ENCODE measurements at places on chromosomes 16 and 17.
A peak's percentile ranks its signal among the peaks of the same experiment; 100 is the strongest.

- no peak for DNase-seq
Measured at GRCh38 chr16:81138831-81139557, 42.8 kb upstream of the GCSH start.

- DNase-seq, result no peak
Measured at GRCh38 chr17:42527932-42528331, 8.1 kb upstream of the NAGLU start.

DNA sequence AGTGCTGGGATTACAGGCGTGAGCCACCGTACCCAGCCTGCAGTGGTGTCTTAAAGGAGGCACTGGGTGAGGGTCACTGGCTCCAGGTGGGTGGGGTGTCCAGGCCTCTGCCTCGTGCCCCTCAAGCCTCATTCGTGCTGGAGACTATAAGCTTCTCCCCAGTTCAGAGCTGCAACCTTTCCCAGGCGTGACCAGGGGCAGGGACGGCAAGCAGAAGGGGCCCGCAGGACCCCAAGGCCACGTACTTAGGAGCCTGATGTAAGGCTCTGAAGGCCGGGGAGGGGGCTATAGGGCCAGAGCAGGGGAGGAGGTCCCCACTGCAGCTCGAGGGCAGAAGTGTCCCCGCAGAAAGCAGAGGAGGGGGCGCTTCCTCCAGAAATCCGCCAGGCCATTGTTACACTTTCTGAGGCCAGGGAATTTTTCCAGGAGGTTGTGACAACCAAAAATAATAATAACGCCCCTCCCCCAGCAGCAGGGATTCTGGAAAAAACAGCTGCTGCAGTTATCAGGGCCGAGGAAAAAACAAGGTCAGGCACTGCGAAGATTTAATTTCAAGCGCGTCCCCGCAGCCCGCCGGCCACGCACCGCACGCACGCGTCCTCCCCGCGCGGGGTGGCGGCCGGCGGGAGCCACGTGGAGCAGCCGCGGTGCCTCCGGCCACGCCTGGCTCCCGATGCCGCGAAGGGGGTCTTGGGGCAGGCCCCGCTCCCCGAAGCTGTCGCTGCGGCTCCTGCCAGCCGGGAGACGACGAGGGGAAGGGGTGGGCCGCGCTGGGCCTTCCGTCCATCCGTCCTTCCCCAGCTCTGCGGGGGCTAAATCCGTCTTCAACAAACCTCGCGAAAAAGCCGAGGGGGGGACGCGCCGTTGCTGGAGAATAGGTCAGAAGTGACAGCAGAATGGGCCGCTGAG, 45.8 kb upstream of the SLC38A10 start:
- no peak for DNase-seq

GRCh38 chr16:80973991-80974390, 32.7 kb downstream of the CMC2 start:
- DNase-seq, result no peak

- DNase-seq, result no peak
Measured at GRCh38 chr17:63267846-63268245, 178.3 kb downstream of the CYB561 start.

DNA sequence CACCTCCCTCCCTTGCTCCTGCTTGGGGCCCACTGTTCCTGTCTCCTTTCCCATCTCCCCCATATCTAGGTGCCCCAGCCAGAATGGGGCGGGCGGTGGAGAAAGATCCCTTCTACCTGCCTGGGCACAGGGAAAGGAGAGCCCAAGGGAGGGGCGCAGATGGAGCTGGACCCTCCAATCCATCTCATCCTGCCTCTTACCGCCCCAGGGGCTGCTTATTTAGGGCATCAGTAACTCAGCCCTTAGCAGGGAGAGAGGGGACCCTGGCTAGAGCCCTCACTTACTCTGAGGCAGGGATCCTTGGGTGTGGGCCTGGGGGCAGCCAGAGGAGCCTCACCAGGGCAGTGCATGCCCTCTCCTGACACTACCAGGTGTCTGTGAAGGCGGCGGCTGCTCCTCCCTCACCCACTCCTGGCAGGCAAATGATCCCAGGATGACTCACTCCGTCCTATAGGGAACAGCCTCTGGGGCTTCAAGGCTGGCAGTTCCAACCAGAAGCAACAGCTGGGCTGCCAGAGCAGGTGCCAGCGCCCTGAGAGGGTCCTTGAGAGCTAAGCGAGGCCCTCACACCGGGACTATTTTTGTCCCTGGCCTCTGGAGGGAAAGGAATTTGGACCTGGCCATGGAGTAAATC, 16.3 kb upstream of the BCAR1 start:
- DNase-seq, result no peak

- no peak for DNase-seq
Measured at GRCh38 chr16:2450535-2450934, 9.4 kb upstream of the TEDC2 start.

- no peak for DNase-seq
Measured at GRCh38 chr16:4980691-4981090, 22.6 kb downstream of the SEC14L5 start.

DNA sequence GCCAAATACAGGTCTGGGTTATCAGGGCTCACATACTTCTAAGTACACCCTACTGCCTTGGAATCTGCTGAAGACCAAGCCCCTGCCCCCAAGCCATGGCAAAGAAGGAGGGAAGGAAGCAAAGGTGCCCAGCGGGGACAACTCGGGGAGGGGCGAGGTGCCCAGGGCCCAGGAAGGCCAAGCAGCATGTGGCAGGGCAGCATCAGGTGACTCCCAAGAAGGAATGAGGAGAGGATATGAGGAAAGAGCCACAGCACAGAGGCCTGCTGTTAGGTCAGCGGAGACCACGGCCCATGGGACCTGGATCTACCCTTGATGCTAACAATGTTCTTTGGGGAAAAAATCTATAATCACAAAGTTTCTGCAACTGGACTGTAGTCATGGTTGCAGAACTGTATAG, 142.6 kb upstream of the CRHR1 start:
- DNase-seq, result no peak

DNA sequence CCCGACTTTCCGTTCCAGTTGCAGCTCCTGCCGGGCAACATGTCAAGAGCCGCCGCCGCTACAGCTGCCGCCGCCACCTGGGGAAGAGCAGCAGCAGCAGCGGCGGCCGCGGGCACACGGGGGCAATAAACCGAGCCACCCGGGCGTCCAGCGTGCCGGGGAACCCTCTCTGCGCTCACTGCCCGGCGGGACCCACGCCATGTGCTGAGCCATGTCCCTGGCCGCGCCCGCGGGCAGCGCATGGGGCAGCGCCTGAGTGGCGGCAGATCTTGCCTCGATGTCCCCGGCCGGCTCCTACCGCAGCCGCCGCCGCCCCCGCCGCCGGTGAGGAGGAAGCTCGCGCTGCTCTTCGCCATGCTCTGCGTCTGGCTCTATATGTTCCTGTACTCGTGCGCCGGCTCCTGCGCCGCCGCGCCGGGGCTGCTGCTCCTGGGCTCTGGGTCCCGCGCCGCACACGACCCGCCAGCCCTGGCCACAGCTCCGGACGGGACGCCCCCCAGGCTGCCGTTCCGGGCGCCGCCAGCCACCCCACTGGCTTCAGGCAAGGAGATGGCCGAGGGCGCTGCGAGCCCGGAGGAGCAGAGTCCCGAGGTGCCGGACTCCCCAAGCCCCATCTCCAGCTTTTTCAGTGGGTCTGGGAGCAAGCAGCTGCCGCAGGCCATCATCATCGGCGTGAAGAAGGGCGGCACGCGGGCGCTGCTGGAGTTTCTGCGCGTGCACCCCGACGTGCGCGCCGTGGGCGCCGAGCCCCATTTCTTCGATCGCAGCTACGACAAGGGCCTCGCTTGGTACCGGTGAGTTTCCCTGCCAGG, 604 bp downstream of the HS3ST3B1 start:
- DNase-seq, result no peak

GRCh38 chr17:45405250-45406086, 27.2 kb downstream of the ARHGAP27 start:
- no peak for DNase-seq

DNA sequence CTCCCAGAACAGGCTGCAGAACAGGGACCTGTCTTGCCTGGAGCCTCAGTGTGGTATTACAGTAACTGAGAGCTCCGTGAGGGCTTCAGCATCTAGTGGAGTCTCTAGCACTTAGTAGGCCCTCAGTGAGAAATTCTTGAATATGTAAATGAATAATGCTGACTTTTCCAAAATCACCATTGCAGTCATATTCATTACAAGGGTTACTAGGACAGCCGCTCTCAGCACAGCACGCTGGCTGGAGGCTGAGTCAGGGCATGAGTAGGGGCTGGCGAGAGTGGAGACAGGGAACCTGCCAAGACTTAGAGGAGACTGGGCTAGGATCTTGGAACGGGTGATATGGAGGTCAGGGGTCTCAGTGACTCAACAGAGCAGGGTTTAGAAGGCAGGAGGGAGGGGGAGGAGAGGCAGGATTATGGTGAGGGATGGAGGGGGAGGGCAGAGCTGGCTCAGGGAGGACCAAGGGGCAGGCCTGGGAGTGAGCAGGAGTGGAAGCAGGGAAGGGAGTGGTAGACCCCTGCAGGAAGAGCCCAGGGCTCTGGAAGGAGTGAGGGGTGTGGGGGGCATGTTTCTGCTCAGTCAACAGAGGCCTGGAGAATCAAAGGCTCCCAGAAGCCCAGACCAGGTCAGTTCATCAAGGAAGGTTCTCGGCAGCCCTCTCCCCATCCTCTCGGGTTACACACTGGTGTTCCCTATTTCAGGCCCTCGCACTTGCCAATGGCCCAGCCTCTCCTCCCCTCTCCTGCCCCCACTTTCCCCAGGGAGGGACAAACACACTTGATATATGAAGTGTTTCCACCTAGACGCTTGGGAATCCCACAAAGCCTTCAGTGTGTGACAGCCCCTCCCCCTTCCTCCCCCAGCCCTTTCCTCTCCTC, 42.3 kb downstream of the FZD2 start:
- peak; percentile 84 for DNase-seq

DNA sequence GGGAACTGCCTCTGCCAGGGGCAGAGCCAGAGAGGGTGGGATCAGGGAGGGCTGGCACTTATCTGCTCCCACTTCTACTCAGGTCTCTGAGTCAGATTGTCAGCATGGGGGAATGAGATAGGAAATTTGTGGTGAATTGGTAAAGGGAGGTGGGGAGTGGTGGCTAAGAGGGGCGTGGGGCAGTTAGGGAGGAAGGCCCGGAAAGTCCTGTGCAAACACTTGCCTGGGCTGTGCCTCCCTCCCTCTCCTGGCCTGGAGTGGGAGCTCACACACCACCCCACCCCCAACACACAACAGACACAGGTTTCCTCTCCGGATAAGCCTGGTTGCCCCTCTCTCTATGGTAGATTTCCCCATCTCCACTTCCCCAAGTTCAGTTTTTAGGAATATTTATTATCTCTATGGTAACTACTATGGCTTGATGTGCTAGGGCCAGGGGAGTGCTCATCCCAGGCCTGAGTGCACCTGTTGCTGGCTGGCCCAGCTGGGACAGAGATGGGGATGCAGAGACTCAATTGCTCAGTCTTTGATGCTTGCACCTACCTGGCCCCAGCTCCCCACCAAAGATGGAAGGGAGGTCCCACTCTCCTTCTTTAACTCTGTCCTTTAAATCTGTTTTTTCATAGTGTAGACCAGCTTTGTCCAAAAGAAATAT, 2.7 kb downstream of the SPNS2 start:
- no peak for DNase-seq

DNA sequence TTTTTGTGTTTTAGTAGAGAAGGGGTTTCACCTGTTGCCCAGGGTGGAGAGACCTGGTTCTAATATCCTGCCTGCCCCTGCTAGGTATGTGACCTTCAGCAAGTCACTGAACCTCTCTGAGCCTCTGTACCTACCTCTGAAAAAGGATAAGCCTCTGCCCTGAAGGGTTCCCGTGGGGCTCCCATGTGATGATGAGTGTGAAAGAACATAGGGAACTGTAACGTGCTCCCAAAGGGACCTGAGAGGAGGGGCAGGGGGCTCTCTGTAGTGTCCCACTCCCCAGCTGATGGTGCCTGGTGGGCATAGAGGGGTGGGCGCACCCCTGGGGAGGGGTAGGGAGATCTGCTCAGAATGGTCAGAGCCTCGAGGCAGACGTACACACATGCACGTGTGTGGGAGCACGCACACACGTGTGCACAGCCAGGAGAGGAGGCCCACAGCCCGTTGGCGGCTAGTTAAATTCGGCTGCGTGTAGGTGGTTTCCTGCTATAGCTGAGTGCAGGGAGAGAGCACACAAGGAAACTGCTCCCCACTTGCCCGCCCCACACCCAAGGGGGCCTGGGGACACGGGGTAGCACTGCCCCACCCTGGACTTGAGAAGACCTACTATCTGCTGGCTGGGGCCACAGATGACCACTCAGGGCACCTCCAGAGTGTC, 6.7 kb downstream of the KCNH4 start:
- no peak for DNase-seq

GRCh38 chr17:73693071-73693470, 48.8 kb upstream of the SDK2 start:
- no peak for DNase-seq

DNA sequence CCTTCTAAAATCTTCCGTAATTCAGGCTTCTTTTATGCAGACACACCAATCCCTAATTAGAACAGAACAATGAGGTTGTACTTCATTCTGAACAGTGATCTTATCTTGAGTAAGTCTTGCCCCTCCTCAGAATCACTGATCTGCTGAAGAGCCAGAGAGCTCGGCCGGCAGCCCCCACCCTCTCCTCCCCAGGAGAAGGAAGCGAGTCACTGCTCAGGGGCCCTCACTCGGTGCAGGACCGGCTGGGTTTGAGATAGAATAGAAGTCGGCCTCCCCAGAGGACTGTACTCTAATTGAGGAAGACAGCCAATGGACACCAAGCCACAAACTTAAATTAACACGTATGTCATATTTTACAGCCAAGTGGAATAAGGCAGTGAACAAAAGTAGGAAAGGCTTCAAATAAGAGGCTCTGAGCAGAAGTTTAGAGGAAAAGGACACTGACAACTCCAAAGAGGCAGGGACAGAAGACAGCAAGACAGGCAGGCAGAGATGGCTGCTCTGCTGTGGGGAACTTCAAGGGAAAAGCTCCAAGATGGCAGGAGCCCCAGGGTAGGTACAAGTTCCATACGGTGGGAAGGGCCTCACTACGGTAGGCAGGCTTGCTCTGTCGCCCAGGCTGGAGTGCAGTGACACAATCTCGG, 18.6 kb downstream of the CREBBP start:
- DNase-seq, result no peak

GRCh38 chr17:43772877-43773648, 5.7 kb downstream of the DUSP3 start:
- no peak for DNase-seq
